ENCODE measurements at places on chromosomes 5 and 9.

- peak; percentile 75 for DNase-seq
These were observed 715 bp downstream of the RC3H2 start for GRCh38 chr9:122904466-122904822.

DNA sequence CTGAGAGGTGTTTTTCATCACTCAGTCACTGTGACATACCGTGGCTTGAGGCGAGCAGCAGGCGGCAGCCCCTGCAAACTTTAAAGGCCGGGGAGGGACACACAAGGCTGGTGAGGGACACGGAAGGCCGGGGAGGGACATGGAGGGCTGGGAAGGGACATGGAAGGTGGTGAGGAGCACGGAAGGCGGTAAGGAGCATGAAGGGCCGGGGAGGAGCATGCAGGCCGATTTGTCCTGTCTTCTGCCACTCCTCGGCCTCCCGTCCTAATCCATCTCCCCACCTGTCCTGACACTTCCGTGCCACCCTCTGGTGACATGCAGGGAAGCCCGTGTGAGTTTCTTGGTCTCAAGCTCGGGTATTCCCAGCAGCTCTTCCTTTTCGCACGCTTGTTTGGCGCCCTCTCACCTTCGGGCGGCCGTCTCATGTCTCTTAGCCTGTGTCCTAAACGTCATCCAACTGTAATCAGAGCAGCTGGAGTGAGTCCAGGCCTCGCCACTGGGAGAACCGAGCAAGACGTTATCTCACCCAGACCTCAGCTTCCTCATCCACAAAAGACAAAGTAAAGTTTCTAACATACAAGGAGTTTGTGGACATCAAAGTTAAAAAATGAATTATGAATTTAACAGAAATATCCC, 126.5 kb downstream of the MRPL36 start:
- DNase-seq, result no peak

DNA sequence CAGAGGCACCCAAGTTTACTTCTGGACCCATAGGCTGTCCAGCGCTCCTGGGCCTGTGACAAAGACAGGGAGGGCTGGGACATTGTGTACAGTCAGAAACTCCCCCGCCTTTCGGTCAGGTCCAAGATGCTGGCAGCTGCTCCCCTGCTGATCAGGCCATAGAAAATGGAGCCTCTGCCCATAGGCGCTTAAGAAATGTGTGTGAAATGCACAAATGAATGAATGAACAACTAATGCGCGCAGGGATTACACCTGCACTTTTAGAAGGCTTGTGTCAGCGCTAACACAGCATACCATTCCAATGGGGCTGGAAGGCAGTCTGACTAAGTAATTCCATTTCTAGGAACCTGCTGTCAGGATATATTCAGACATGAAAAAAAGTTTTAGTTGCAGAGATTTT, 16.3 kb downstream of the PTPN3 start:
- no peak for DNase-seq

DNA sequence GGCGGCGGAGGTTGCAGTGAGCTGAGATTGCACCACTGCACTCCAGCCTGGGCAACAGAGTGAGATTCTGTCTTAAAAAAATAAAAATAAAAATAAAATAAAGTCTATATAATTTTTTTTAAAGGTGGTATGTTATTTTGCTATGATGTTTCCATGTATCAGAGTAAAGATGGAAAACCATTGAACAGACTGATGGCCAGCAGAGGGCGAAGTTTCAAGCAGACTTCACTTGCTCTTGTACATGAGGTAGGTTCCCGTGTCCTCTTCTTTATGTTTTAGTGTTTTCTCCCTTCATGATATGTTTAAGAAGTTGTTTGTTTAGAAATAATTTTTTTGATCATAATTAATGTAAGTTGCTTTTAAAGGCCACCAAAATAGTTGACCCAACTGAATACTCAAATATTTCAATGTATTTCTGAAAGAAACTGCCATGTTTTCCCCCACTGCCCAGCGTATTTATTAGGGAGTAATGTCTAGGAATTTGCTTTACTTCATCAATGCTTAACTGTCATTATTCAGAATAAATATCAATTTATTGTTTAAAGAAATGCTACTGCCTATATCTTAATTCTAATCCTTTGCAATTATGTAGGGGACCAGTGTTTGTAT, 146.4 kb downstream of the HACD4 start:
- DNase-seq, result peak; percentile 32

GRCh38 chr5:134574521-134574920, 49.1 kb downstream of the JADE2 start:
- DNase-seq, result no peak

DNA sequence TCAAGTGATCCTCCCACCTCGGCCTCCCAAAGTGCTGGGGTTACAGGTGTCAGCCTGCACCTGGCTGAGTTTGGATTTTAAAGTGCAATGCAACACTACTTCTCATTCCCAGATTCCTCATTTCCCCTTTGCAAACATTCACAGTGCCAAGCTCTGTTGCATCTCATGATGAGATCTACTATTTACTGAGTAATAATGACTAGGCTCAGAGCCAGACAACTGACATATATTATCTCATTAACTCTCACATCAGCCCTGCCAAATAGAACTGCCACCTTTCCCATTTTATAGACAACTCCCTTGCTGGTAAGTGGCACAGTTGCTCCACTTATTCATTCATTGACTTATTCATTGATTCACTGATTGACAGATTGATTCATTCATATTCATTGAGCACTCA, 7.0 kb downstream of the PDE6A start:
- peak; percentile 12 for DNase-seq

DNA sequence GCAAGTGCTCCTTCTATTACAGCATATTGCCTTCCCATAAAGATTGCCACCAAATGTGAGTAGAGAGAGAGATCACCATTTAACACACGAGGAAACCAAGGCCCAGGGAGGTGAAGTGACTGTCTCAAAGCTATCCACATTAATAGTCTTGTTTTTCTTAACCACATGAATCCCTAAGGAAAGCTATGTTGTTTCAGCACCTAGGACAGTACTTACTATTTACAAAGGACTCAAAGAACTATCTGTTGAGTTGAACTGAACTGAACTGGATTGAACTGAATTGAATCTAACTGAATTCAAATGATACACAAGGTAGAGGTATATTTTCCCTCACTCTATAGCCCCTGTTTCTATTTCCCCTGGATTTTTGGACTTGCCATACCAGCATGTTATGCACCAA, 430.4 kb downstream of the CAAP1 start:
- peak; percentile 46 for DNase-seq

All from RKO (cell line).